ENCODE measurements at places on chromosomes 5 and 9.
A peak's percentile ranks its signal among the peaks of the same experiment; 100 is the strongest.

- DNase-seq: no peak
Measured at GRCh38 chr5:171744882-171745281, 40.7 kb upstream of the SMIM23 start.

- no peak for DNase-seq
Measured at GRCh38 chr5:64165160-64165499, 513 bp upstream of the RNF180 start.

- no peak for DNase-seq
Measured at GRCh38 chr9:85137696-85138095, 468.2 kb downstream of the NTRK2 start.

- no peak for DNase-seq
Measured at GRCh38 chr5:125325488-125326149, 579.2 kb upstream of the ZNF608 start.

- no peak for DNase-seq
Measured at GRCh38 chr9:15461601-15462000, 38.9 kb downstream of the SNAPC3 start.

- DNase-seq: no peak
Measured at GRCh38 chr9:128084746-128085145, 16.7 kb downstream of the SLC25A25 start.

DNA sequence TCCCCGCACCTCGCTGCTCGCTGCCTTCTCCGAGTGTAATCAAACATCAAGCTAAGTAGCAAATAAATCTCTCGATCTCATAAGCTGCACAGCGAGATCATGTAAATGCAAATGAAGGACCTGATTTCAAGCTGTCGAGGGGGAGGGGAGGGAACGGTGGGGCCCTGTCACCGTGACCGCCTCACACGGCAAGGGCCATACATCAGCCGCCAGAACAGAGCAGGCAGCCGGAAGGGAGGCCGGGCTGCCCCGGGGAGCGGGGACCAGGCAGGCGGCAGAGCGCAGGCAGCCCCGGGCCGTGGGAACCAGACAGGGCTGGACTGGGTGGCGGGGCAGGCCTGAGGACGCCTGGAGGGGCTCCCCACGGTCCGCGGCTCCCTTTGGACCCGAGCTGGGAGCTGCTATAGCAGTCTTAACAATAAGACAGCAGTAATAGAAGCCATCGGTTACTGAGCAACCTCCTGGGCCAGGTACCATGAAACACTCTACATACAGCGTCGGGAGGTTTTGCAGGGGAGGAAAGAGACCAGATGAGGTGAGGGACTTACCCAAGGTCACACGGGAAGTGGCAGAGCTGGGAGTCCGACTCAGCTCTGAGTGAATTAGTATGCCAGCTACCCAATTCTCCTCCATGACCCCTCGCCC is 76.8 kb downstream of the CFAP77 start:
- DNase-seq: no peak

DNA sequence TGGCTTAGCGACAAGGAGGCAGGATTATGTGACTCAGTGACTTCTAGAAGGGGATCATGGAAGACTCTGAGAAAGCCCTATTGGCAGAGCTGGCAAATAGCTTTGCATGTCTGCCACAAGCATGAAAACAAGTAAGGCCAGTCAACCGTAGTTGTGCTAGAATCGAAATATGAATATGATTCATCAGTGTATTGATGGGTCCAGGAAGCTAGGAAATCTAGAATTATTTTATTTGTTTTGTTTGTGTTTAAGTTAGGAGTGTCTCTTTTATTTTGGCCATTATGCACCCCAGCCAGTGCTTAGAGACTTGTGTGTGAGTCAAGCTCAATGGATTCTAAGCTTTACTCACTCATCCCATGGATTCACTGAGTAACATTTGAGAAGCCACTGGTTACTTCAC is 3.8 kb upstream of the ITGA2 start:
- no peak for DNase-seq

DNA sequence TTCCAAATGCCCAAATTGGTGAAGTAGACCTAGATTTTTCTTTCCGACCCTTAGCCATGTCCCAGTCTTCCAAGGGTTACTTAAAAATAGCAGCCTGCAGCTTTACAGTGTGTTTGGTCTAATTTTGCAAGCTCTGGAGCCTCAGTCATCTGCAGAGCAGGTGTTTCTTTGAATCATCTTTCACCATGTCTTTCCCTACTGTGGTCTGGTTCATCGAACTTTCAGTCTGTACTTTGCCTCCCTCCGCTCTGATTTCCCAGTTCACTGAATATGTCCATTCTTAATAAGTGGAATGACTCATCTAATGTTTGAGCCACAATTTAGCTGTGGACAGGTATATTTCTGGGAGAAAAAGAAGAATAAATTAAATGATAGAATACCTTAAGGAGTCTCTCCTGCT is 1060.7 kb downstream of the EFNA5 start:
- no peak for DNase-seq

GRCh38 chr5:56233230-56233629 is at the start of gene ANKRD55:
TSS of gene ANKRD55 (minus strand) at chr5:56233330. CDS start at chr5:56232913, 417 bp downstream.
- no peak for DNase-seq

- no peak for DNase-seq
Measured at GRCh38 chr9:95533996-95534680, 17.4 kb upstream of the PTCH1 start.

GRCh38 chr5:167785901-167786300 is 505.5 kb upstream of the WWC1 start:
- DNase-seq: peak; percentile 90

DNA sequence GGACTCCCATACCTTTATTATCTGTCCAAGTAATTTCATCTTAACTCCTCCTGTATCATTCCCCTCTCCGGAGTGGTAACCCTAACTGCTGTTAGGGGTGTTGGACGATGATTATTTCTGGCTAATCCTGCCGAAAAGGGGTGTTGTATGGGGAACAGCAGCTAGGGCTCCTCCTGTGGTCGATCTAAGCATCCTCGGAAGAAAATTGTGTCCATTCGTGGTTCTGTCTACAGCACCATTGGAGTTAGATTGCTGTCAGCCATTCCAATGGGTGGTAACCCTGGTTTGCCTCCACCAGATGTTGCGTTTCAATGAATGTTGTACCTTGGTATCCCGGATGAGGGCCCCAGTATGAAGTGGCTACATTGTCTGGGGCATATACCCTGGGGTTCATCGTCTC is 35.6 kb upstream of the LMNB1 start:
- no peak for DNase-seq

- DNase-seq: peak; percentile 1
Measured at GRCh38 chr5:1827886-1828397, 26.7 kb downstream of the NDUFS6 start.

DNA sequence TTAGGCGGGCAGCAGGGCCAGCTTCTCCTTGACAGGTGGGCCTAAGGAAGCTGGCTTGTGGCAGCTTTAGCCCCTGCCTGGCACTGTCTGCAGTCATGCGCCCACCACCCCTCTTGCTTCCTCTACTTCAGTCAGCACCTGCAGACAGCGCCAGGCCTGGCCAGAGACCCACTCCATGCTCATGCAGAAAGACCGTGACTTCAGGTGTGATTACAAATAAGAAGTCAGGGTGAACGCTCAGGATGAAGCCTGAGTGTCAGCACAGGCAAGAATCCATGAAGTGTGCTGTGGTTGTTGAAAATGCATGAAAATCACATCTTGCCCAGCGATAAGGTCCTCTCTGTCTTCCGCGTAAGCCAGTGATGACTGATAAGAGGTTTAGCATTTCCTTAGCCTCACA is 3.4 kb downstream of the CSF2 start:
- no peak for DNase-seq

DNA sequence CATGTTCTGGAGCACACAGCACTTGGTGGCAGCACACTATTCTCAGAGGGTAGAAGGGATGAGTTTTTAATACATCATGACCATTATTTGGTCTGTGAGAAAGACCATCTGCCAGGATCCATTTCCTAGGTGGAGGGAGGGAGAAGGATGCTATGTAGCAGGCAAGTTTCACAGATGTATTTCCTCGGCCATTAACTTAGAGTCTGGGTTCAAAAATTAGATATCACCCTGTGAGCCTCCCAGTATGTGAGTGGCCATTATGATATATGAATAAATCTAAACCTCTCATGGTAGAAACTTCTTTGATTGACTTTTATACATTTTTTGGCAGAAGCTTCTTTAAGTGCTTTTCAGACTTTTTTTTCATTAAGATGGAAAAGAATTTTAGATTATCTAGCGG is 133.9 kb downstream of the SREK1 start:
- DNase-seq: no peak

- peak; percentile 91 for DNase-seq
Measured at GRCh38 chr5:175657593-175658271, at the start of gene HRH2. TSS of gene HRH2 (plus strand) at chr5:175658071. CDS start at chr5:175683234, 25,163 bp downstream.

GRCh38 chr5:125654392-125654791 is 768.8 kb upstream of the GRAMD2B start:
- no peak for DNase-seq

DNA sequence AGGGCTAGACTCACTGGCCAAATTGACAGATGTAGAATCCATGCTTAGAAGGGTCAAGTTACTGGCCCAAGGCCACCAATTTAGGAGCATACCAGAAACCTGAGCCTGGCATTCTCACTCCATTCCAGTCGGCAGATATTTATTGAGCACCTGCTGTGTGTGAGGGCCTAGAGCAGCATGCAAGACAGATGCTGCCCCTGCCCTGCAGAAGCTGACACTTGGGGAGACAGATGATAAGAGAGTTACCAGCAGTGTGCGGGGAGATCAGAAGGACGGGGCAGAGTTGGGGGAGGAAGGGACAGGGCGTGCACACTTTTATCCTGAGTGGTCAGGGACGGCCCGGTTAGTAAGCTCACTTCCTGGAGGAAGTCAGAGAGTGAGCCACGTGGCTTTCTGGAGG is 111.5 kb upstream of the RAPGEF1 start:
- DNase-seq: no peak

GRCh38 chr9:5278486-5278885 is 26.0 kb downstream of the RLN2 start:
- no peak for DNase-seq

- no peak for DNase-seq
Measured at GRCh38 chr5:174149426-174149825, 103.9 kb downstream of the NSG2 start.

GRCh38 chr9:128056887-128057723 is 10.0 kb downstream of the NAIF1 start:
- no peak for DNase-seq

DNA sequence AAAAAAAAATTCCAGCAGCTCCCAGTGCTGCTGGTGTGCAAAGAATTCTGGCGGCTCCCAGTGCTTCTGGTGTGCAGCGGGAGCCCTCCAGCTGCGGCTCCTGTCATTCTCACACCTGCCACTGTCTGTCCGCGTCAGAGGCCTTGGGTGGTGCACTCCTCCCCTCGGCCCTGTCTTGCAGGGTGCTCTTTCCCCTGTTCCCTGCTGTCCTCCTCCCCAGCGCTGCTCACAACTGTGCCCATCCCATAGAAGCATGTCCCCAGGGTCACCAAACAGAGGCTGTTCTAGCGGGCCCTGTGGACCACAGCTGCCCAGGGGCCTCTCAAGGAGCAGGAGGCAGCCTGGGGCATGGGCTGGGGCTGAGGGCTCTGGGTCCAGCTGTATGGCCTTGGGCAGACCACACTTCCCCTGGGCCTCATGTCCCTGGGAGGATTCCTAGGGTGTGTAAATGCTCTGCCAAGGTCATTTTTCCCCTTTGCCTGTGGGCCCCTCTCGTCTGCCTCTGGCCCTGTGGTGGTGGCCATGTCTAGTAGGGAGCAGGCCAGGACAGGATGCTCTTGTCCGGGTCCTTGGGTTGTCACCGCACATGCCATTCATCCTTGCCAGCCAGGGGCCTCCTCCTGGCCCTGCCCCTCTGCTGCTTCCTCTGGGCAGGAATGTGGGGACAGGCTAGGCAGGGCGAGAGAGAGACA is 68.2 kb downstream of the PHF2 start:
- DNase-seq: no peak

DNA sequence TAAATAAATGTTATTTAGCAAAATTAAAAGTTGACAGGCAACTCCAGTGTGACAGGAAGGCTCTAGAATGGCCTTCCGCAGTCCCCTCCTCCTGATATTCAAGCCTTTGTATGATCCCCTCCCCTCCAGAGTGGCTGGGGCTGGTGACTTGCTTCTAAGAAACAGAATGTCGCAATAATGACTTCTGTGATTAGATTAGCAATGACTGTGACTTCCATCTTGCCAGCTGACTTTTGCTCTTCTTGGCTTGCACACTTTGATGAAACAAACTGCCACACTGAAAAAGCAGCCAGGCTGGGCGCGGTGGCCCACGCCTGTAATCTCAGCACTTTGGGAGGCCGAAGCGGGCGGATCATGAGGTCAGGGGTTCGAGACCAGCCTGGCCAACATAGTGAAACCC is 106.5 kb upstream of the LARP1 start:
- peak; percentile 57 for DNase-seq

GRCh38 chr5:12246036-12246435 is 341.8 kb upstream of the CTNND2 start:
- DNase-seq: no peak

- DNase-seq: no peak
Measured at GRCh38 chr5:63564789-63565188, 397.5 kb downstream of the HTR1A start.

DNA sequence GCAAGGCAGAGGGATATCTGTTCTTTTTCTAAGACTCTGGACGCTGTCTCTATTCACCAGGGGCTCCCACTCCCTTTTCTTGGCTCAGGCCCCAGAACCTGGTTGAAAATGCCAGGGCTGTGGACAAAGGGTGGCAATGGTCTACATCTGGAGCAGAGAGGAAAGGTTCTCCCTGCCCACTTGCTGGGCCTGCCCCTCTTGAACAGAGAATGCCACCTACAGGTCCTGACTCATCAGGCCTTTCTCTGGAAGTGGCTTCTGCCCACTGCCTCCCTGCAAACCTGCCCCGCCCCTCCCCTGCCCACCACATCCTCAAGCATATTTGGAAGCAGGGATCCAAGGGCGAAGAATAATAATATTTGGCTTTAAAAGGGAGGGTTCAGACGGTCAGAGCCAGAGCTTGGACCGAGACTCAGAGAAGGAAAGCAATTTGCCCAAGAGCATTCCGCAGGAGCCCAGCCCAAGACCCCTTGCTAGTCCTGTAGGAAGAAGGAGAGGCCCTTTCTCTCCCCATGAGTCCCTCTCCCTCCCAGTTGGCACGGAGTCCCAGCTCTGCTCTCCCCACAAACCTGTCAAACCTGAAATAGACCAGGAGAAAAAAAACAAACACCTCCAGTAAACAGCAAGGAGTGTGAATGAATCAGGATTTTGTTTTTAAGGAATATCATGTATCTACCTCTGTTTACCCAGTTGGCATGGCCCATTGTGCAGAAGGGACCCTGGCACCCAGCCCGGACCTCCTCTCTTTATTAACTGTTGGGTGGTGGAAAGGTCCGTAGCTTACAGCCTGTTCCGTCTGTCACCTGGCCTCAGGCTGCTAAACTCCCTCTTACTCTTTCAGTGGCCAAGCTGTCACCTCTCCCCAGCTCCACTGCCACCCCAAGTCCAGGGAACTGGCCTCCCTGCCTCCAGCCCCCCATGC is 37.7 kb upstream of the STXBP1 start:
- DNase-seq: peak; percentile 92

- peak; percentile 70 for DNase-seq
Measured at GRCh38 chr5:62284946-62285891, 20.8 kb upstream of the KIF2A start.
